Activated naive CD8-positive, alpha-beta T cell treated with anti-CD3 and anti-CD28 coated beads, Interleukin-2, amount 50 U/mL, for 24 hours (primary cell): ENCODE measurements at places on chromosomes 4 and X.

DNA sequence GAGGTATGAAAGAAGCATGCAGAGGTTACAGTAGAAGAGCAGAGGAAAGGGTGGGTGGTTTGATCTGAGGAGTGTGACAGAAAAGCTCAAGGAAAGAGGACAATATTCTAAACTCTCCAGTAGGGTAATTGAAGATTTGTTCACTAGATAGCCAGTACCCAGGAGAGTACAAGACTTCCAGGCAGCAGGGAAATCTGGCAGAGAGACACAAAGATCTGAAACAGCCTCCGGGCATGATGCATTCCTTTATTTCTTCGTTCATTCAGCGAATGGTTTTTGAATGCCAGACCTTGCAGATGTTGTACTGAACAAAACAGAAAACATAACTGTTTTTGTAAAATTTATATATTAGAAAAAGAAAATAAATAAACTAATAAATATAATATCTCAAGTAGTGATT is 766.6 kb downstream of the FAT4 start:
- DNase-seq, result no peak

DNA sequence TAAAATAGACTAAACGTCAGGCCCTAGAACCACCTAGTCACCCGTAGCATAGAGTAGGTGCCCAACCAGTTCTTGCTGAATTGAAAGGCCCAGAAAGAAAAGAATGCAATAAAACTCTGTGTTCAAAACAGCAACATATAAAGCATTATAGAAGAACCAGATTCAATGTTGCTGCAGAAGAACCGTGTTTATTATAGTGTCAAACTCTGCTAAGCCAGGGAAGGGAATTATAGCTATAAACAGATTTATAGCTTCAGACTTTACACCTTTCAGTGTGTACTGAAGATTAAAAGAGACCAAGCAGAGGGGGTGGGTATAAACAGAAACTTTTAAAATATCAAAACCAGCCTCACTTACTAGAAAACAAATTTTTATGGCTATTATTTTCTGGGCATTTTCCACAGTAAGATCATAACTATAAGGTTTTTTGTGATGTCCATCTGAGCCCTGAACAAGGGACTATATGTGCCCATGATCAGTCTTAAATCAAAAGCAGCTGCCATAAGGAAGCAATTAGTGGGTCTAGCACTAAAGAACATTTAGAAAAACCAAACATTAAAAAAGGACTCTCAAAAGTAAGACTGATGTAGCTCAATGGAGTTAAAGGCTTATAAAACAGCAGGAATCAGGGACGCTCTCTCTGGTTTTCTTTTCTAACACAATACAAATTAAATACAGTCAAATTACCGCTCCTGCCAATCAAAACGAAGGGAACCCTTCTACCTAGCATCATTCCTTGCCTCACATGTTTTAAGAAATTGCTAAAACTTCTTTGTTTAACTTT is 219.7 kb upstream of the ETNPPL start:
- no peak for DNase-seq

DNA sequence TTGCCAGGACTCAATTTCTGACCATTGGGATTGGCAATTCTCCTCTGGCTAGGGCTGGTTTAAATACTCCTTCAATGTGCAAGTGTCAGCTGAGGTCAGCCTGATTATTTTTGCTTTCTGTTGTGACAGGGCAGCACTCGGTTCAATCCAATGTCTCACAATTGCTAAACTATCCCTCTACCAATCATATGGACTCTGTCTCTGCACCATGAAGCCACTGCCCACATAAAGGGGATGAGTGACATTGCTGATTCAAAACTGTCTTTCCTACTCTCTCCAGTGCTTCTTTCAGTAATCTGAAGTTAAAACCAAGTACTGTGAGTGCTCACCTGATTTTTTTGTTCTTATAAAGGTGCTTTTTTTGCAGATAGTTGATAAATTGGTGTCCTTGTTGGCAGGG is 1030.7 kb downstream of the GLUD2 start:
- DNase-seq, result no peak

DNA sequence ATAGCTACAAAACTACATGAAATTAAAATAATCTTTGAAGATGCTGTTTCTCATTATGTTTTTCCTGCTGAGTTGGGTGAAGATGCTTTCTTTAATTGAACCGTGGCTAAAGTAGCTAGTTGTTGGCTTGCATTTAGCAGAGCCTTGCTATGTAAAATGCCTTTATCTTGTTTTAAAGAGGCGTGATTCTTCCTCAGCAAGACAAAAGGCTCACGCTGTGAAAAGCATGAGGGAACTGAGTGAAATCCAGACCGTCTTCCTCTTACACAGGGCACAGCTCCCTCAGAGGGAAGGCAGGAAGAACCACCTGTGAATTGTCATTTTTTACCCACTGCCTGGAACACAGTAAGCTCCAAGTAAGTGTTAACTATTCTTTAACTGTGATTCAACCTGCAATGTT is 39.0 kb upstream of the ZNF518B start:
- DNase-seq, result no peak

DNA sequence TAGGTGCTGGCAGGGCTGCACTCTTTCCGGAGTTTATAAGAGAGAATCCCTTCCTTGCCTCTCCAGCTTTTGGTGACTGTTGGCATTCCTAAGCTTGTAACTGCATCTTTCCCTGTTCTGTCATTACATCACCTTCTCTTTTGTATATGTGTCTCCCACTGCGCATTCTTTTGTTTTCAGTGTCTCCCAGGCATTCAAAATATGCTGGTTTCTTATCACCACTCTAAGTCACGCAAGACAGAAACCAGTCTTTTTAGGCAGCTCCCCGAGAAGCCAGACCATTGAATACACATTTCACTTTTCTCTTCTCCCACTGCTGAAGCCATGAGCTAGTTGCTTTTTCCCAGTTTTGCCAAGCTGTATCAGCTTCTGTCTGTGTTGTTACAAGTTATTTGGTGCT is 71.0 kb downstream of the LAS1L start:
- no peak for DNase-seq

- DNase-seq, result no peak
These were observed 21.4 kb downstream of the MFAP3L start for GRCh38 chr4:170004651-170005295.

DNA sequence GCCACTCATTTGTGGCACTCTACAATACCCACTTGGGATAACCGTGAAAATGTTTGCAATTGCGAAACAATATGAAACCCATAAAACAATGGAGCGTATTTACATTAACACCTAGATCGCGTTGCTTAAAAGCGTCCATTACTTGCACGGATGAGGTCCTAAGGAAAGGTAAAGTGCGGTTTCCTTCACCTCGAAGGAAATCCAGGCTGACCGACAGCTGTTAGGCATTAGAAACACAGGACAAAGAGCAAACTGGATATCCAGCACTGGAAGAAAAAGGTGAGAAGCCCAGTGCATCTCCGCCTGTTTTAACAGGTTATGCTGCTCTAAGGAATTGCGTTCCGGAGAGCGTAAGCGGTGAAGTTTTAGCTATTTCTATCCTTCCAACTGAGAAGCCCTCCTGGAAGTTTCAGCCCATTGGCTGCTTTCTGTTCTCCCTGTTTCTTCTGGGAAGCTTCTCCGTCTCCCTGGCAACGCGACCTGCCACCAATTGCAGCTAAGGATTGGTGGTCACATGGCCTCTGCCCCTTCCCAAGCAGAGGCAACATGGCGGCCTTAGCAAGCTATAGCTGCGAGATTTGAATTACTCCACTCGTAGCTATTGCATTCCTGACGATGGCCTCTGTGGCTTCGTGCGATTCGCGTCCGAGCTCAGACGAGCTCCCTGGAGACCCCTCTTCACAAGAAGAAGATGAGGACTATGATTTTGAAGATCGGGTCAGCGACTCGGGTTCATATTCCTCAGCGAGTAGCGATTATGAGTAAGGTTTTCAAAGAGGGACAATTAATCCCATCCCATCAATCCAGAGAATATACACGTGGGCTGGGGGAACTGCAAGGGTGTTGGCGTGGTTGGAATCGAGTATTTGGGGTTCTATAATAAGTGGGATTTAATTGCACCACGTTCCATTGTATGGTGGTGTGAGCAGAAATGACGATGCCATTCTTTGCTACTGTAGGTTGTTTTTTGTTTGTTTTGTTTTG is at the start of gene INTU:
Gene INTU (plus strand): TSS at position 538 of the 984 bp plus-strand sequence. CDS start 78 bp downstream, at position 616.
- peak; percentile 44 for DNase-seq

DNA sequence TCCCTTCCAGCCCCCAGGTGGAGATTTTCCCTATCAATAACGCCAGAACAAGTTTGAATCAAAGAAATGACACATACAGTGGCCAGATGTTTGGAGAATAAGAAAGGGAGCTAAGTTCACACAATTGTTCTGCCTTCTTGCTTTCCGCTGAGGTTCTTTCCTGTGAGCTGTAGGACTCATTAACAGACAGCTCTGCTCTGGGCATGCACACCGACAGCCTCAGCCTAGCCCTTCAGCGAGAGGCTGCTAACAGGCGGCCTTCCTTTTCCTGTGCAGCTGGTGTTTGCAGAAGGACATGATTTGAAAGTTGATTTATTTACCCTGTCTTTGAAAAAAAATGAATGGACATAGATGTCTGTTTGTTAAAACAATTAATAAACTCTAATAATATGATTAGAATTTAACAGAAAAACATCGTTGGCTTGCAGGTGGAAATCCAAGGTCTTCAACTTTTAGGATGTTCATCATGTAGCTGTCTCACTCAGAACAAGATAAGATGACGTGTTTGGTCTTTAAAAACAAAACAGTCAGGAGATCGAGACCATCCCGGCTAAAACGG is 183.3 kb downstream of the KDR start:
- DNase-seq, result peak; percentile 14

DNA sequence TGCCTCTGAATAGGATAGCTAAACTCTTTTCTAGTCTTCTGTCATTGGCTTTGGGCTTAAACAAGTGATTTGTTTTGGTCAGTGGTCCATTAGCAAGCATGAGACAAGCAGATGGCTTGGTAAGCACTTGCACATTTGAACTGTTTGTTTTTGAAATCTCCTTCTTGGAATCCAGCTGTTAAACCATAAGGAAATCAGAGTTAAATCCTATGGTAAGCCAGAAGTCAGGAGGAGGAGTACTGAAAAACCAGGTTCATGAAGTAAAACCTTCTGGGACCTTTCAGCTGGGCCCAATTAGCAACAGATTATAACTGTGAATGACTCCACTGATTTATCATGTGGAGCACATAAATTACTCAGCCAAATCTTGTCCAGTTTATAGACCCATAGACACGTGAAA is 1042.5 kb upstream of the PABPC4L start:
- DNase-seq, result no peak

GRCh38 chrX:87425618-87426017 is 92.0 kb upstream of the KLHL4 start:
- no peak for DNase-seq

GRCh38 chrX:69152417-69152841 is 12.8 kb downstream of the PJA1 start:
- DNase-seq, result no peak

GRCh38 chr4:68209003-68209402 is 36.5 kb downstream of the TMPRSS11B start:
- DNase-seq, result no peak

GRCh38 chrX:107716816-107717700 is 58.5 kb downstream of the TSC22D3 start:
- DNase-seq, result peak; percentile 76

DNA sequence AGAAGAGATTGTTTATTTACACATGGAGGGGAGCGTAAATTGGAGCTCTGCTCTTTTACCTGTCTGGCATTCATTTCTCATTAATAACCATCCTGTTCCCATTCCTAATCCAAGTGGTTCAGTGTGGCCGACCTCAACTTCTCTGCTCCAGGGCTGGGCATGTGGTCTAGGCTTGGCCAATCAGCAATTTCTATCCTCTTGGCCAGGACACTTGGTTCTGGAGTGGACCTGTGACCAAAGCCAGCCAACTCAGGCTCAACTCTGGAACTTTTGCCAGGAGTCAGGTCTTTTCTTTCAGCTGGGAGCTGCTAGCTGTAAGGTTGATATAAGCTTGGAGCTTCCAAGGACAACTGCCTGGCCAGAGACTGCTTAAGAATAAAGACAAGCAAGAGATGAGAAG is 15.6 kb upstream of the RASL11B start:
- no peak for DNase-seq

DNA sequence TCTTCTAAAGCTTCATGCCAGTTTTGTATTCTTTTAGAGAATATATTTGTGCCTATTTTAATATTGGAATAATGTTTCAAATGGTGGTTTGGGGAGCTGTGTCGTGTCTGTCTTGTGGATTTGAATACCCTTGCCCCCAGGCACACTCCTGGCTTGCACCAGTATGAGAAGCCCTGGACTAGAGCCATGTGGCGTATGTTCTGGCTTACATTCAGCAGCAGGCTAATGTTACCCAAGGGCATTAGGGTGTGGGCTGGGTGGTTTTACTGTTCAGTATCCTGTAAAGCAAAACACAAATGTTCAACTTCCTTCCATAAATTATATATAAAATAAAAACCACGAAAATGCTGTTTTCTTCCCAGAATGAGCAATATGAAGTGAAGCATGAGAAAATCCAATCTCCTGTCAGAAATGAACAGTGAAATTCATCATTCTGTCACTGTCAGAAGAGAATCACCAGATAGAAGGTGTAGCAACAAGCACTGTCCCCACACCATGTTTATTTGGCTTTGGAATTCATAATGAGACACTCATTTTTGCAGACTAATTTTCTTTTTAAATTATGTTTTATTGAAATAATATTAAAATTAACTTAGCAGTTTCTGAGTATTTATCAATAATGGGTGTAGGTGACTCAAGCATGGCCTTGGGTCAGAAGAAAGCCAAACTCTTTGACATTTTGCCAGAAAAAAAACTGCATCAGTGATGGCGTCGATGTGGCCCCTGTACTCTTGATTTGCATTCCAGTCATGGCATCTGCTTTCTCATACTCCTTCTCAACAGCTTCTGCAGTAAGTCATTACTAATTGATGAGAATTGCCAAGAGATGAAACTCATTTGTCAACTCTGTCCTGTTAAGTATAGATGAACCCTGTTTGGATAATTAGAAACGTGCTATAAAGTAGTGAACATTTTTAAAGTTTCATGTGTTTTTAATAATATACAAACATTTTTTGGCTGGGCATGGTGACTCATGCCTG is 43.8 kb downstream of the WWC2 start:
- no peak for DNase-seq

GRCh38 chrX:29788991-29789699 is 426.2 kb upstream of the MAGEB2 start:
- DNase-seq, result no peak

- DNase-seq, result no peak
These were observed 109.4 kb downstream of the PDHA2 start for GRCh38 chr4:95949136-95949765.

- no peak for DNase-seq
These were observed 184.6 kb upstream of the KIT start for GRCh38 chr4:54473077-54473545.

GRCh38 chr4:151486168-151486567 is 77.2 kb downstream of the FHIP1A start:
- DNase-seq, result no peak

- no peak for DNase-seq
These were observed 330.5 kb upstream of the PRKX start for GRCh38 chrX:4043951-4044350.

DNA sequence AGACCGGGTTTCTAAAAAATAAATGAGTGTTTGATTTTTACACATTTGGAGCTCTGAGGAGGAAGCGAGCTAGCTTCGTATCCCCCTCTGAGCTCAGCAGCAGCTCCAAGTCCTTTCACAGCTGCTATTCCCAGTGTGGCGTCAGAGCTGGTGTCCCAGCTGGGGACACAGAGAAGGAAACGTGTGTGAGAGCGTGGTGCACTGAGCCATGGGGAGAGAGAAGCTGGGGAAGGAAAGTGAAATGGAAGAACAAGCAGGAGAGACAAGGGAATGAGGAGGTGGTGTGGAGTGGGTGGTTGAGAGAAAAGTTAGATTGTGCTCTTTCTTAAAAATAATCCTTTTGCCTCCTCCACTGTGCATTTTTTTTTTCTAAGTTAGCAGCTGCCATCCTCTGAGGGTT is 79.5 kb upstream of the SLC4A4 start:
- no peak for DNase-seq
